ENCODE measurements at places on chromosomes 7 and 10.

DNA sequence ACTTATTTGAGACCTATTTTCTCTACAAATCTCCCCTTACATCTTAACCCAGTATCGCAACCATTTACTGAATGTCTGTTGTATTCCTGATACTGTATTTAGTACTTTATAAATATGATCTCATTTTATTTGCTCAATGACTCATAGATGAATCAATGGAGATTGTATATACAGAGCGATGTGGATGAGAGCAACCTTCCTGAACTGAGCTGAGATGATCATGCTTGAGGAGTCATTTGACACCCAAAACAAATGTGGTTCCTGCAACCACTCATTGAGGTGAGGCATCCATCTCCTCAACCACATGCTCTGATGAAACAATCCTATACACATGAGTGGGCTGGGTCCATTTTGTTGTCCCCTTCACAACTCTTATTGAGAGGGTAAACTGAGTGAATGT lies 250.0 kb downstream of the CDC14C start:
- no peak for DNase-seq

GRCh38 chr7:96276019-96276418 lies 45.9 kb downstream of the SLC25A13 start:
- DNase-seq: no peak

GRCh38 chr7:107230334-107230733 lies 61.5 kb downstream of the HBP1 start:
- DNase-seq: no peak

DNA sequence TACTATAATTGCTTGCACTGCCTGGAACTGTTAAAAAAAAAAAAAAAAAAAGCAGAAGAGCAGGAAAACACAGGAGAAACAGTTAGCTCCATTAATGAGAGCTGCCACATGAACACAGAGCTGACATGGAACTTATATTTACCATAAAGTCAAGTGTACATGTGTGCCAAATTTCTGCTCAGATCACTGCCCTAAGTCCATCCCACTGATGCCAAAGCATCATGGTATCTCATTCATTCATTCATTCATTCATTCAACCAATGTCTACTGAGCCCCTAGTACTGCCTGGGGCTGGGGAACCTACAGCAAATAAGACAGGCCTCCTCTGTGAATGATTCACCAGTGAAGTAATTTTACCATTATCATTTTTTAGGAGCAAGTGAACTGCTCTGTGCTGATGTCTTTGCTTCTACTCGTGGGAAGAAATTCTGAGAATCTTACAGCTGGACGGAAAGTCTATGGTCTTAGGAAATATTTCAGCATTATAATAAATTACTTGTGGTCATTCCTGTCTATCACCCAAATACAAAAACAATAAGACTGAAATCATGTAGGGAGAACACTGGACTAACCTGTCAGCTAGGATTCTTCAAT lies 58.8 kb upstream of the ABLIM1 start:
- no peak for DNase-seq

DNA sequence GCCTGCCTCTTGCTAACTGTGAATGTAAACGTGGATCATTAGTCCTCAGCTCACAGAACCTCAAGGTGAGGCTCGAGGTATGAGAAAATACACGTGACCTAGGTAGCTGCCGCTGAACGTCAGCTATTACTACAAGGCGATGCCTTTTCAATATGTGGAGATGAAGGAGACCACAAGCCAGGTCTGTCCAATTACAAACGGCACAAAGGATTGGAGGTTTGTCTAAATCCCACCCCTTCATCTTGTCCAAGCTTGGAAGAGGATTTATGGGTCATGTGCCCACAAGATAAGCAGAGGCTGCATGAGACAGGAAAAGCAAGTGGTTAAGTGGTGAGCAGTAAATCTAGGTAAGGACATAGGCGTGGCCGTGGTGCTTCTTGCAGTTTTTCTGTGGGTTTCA lies 3.4 kb downstream of the H2BK1 start:
- DNase-seq: no peak

- DNase-seq: no peak
These were observed 22.8 kb downstream of the HEPACAM2 start for GRCh38 chr7:93203496-93203895.

DNA sequence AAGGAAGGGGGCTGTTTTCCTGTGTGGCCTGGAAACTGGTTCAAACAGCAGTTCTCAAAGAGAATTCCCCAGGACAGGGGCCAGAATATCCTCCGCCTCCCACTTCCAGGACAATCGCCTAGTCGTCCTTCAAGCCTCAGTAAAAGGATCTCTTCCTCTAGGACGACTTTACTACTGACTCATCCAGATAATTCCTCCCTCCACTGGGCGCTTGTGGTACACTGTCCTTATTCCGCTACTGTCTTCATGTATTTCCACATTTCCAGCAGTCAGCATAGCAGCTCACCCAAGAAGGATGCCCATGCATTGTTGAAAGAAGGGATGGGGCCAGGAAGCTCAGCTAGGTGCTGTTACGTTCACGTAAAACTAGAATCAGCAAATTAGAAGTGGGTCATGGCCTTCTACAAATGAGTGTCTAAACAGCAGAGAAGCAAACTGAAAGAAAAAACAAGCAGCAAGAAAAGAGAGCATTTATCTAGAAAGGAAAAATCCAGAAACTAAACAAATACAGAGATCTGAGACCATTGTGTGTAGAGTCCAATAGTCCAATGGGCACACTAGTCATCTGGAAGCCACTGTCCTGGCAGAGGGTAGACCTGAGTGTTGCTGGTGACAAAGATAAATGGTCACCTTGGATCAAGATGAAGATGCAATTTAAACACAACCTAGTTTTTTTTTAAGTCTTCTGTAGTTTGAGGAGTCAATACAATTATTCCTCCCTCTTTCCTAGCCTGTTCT lies 26.3 kb downstream of the CLRN3 start:
- DNase-seq: no peak

DNA sequence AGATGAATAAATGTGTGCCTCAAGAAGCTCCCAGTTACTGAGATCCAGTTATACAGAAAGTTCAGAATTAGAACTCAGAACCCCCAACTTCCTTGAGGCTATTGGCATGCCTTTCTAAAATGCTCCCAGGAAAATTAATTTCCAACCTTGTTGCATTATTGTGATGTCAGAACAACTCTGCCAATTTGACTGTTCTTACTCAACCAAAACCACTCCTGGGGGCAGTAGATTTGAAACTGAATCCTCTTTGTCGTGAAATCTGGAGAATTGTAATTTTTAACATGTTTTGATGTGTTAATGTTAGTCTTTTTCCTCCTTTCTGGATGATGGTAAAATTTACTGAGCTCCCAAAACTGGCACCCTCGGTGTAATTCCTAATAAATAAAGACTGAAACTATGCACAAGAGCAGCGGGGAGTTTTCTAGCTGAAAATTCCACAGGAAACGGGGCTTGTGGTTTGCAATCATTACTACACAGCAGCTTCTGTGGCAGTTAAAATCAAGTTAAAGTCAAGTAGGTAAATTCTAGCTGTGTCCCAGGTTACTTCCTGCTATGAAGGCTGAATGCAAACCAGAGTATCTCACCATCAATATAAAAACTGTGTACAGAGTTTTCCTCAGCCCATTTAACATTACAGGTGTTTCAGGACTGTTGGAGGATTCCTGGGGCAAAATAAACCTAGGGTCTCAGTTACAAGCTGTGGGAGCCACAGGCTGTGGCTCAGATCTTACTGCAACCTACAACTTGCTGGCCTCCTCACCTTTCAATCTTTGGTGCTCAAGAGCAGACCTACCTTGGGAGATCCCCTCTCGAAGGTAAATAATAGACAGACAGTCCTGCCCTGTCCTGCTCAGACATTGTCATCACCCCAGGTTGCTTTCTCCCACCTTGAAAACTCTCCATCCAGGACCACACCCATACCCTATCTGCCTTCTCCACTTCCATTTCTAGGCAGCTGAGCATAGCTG lies 156.3 kb upstream of the KMT2E start:
- no peak for DNase-seq

GRCh38 chr7:85750454-85750949 lies 563.6 kb upstream of the SEMA3D start:
- DNase-seq: no peak

GRCh38 chr7:44461387-44461786 lies 29.1 kb downstream of the NUDCD3 start:
- DNase-seq: no peak

DNA sequence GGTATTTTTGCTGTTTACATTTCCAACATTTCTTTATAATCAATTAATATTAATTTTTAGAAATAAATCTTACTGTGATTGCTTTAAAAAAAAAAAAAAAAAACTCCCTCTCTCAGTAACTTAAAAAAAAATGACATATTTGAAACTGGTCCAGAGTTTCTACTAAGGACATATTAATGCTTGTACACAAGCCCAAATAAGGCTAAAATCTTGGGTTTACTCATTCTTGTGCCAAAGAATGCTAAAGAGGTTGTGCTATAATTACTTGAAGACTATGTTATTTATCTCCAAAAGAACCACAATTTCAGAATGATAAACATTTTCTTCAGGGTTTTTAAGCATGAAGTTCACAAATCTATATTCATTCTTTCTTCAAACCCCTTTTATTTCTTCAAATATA lies 39.4 kb upstream of the PHF14 start:
- no peak for DNase-seq

- DNase-seq: no peak
These were observed 980 bp downstream of the ADAM8 start for GRCh38 chr10:133275684-133276092.

DNA sequence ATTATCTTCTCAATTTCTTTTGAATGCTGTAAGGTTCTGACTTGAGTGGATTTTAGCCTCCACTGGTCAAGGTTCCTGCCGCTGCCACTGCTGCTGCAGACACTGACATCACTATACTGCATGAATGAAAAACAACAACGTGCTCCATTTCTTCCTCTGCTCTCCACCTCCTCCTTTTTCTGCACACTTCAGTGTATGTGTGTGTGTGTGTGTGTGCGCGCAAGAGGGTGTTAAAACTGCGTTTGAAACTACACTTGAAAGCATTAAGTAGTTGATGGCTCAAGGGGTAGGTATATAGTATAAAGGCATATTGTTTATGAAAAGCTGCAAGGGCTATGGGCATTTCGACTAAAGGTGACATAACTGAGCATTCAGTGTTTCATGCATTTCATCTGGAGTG lies 3.5 kb downstream of the GLCCI1 start:
- DNase-seq: no peak

DNA sequence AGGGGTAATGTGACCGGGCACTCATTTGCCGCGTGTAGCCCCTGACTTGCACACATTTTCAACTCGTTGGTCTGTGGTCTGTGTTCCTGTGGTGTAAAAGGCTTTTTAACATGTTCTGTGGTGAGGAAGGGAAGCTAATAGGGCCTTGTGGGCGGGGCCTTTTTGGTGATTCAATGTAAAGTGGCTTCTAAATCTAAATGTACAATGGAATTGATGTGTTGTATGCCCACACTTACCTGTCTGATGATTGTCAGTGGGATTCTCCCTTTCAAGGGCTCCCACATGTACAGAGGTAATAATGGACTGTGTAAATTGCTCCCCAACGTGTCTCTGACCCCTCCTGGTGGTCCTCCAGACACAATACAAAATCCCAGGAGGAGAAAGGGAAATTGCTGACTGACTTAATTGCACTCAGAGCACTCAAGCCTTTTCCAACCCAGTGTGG lies 43.1 kb upstream of the GATAD1 start:
- DNase-seq: peak; percentile 8

DNA sequence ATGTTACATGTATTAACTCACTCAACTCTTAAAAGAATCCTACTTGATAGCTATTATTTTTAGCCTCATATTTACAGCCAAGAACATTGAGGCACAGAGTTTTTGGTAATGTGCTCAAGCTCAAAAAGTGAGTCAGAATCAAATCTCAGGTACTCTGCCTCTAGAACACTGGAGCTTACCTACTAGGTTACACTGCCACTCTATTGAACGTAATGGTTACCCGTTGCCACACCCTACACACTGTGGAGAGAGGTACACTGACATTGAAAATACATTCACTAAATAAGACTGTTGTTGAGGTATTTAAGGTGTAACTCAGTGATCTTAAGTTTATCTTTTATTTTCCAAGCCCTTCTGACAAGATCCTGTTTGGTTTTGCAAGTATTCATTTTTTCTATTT lies 17.9 kb downstream of the SLC26A3 start:
- no peak for DNase-seq

GRCh38 chr7:69395061-69395714 lies 203.1 kb upstream of the AUTS2 start:
- no peak for DNase-seq

- DNase-seq: no peak
These were observed 266.6 kb downstream of the HDAC9 start for GRCh38 chr7:18762189-18762588.

GRCh38 chr10:63021225-63021624 lies 111.9 kb upstream of the NRBF2 start:
- DNase-seq: no peak

- DNase-seq: no peak
These were observed 254.1 kb downstream of the KIAA1217 start for GRCh38 chr10:24462889-24463552.

DNA sequence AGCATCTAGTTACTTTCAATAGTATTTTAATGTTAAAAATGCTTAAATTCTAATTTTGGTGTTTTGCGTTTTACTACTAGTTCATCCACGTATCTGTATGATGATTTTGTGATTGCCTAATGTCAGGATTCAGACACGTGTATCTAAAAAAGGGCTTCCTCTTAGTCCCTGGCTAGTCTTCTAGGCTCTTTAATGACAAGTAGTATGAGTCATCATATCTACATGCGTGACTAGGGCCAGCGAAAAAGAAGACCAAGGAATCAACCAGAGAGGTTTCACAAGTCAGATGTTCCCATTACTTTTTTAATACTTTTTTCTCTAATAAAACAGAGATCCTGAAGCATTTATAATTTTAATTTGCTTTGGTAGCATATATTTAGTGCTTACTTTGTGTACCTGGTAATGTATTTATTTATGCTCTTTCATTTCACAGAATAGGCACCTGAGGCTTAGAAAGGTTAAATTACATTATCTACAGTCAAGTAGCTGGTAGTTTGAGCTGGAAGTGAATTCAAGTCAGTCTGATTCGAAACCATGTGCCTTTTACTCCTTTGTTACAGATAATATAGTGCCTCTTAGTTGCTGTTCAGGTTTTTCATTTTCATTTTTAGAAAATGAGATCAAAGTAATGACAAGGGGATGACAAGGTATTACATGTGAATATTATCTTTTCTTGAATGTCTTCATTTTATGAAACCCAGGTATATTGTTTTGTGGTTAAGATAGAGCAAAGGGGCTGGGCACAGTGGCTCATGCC lies 140.3 kb downstream of the FOXP2 start:
- no peak for DNase-seq

DNA sequence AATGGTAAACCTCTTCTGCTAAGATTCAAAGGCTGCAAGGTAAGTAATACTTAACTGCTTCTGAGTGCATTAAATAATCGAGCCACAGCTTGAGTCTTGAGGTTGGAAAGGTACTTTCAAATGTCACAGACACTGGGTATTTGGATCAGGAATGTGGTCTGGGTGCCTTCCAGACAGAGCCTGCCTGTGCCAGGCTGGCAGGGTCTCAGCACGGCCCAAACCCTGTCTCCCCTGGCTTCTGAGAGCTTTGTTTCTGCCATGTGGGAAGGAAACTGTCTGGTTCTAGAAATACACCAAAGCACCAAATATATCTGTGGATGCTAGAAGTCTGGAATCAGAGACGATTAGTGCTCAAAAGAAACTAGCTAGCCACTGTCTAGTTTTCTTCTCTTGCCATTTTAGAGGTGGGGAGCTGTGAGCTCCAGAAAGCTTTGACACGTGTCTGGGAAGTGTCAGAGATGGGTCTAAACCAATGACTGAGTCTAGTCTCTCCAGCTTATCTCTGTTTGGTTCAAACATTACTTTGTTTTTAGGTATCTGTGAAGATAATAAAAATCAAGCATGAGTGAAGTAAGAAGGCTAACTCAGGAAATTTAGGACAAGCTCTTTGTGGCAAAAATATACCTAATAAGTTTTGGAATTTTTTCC lies 162.8 kb downstream of the CYP26A1 start:
- no peak for DNase-seq

Measured in activated CD8-positive, alpha-beta memory T cell treated with anti-CD3 and anti-CD28 coated beads for 1 hour (primary cell).